Activated T-cell treated with anti-CD3 and anti-CD28 coated beads, Interleukin-2, amount 50 U/mL, for 4 hours (primary cell): ENCODE measurements at places on chromosomes 7 and 10.

DNA sequence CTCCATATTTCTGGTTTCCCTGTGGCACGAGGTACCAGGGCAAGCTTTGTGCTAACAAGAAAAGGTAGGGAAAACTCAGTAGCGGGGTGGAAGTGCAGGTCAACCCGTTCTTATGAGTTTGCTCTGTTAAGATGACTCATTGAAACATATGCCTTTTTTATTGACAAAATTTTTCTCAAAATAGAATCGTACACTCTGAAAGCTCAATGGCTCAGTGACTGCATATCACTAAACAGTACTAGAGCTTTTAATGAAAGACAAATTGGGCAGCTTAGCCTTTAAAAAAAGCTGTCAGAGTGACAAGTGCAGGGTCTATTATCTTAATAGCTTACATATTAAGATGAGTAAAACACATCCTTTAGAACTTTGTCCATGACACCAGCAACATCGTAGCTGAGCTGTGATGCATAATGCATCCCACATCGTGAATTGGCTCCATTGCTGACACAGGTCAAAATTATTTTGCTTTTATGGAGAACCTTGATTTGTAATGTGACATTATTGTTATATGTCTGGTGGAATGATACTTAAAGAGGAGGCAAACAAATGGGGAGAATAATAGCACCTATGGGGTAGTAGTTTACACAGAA is 264.4 kb downstream of the ETV1 start:
- no peak for DNase-seq

- no peak for DNase-seq
Measured at GRCh38 chr10:6640433-6641040, 60.5 kb upstream of the PRKCQ start.

GRCh38 chr10:44968500-44969400 is 9.1 kb downstream of the RASSF4 start:
- DNase-seq = no peak

DNA sequence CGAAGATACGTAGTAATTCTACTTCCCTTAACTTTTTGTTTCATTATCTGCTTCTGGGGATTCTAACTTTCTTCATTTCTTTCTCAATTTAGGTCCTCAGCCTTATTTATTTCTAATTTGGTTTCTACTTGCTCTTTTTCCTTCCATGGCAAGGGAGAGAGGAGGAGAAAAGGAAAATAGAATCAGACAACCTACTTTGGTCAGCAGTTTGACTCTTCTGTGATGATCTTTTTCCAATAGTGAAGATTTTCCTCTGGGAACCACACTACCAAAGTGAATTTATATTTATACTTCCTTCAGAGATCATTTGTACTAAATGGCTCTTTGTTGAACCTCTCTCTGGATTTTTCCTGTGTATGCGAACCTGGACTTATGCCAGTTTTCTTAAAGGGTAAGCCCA is 90.2 kb downstream of the TMEM26 start:
- DNase-seq = no peak

- DNase-seq = no peak
Measured at GRCh38 chr7:147664541-147664940, 926.0 kb upstream of the C7orf33 start.

DNA sequence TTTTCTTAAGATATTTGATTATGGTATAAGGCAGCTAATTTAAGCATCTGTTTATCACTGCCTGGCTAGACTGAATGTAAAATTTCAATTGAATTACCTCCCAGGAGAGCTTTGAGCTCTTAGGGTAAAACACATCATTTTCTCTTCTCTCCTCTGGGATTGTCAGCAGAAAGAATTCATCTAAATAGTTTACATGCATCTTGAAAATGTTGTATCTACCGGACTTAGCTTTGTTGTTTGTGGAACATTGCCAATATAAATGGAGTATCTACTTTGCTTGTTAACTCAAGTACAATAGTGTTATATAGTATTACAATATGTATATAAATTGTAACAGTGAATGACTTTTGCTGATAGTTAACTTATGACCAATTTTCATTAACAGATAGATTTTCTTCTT is 73.3 kb downstream of the TAF3 start:
- DNase-seq = no peak

- DNase-seq = no peak
Measured at GRCh38 chr7:91293136-91293535, 28.9 kb downstream of the FZD1 start.

GRCh38 chr7:127393368-127394058 is 1.0 kb upstream of the ZNF800 start:
- DNase-seq = no peak

DNA sequence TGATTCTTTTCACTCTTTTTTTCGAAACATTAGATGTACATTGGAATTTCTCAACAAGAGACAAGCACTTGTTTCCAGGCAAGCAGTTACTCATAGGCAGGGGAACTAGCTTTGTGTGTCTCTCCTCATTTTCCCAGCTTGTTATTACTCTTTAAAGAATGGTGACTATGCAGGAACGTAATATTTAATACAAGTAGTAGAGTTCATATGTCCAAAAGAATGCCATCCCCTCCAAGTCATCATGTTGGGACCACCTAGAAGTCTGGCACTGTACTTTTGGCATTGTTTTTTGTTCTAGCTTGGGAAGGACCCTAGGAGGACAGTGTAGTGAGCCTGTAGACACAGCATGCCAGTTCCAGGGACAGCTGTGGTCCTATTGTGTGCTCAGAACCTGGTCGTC is 650.7 kb downstream of the INHBA start:
- DNase-seq = no peak

DNA sequence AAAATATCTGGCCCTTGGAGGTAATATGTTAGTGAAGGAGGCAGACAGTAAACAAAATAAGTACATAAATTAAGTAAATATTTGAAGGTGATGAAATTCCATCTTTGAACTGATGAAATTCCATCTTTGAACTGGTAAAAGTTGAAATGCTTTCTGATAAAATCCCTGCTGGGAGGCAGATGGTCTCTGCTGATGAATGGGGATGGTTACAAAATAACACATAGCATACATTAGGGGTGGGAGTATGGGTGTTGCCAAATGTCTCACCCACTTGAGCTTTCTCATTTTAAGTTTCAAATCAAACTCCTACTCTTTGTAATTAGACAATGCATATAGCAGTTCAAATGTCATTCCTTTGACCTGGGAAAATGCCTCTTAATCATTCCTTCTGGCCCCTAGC is 77.5 kb upstream of the SORCS3 start:
- DNase-seq = no peak

GRCh38 chr7:129110258-129110981 is 34.1 kb upstream of the TSPAN33 start:
- no peak for DNase-seq

GRCh38 chr10:71971311-71971731 is 7.1 kb downstream of the CHST3 start:
- DNase-seq = no peak

DNA sequence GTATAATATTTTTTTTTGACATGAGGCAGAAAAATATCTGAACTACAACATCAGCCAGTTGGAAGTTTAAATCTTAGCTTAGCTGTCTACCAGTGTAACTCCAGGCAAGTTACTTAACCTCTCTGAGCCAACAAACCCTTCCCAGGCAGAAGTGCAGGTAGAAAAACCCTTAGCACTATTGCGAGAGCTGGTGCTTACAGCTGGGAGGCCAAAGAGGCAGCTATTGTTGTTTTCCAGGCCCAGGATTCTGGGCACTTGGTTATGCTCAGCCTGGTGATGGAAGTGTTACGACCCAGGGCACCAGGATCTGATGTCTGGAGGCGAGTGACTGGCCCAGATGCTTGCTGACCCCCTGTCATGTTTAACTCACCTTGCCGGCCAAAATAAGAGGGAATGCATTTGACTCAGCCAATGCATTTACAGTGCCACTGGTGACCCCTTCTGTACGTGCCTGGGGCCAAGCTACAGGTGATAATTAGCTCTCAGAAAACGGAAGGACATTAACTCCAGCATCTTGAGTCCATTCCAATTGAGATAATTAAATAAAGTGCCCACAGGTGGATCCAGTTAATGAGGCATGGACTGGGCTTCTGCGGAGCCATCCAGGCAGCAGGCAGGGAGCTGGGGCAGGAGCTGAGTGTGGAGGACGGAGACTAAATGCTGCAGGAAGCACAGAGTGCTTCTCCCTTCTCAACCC is 126.5 kb upstream of the HABP2 start:
- DNase-seq = no peak
